ENCODE measurements at places on chromosomes 2 and 18. TPM values are rescaled to one million over a fixed set of nuclear protein-coding genes. Genes with fewer than 3 reads are reported as not detected.

DNA sequence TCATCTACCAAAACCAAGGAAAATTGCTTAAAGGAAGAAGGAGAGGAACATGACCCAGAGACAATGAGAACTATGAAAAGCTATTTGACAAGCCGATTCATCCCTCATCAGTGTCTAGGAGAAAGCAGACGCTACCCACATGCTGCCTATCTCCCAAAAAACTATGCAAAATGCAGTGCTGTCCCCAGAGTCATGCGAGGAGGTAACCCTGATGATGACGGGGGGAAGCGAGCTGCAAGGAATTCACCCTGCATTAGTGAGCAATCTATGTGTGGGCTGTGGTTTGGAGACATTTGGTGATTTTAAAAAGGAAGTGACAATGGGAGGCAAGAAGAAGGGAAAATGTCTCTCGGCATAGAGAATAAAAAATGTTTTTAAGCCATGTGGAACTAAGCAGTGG, 472.7 kb downstream of the CMPK2 start:
- DNase-seq: no peak

- DNase-seq: no peak
Observed at GRCh38 chr18:43992741-43993140, 687.9 kb upstream of the SETBP1 start.

DNA sequence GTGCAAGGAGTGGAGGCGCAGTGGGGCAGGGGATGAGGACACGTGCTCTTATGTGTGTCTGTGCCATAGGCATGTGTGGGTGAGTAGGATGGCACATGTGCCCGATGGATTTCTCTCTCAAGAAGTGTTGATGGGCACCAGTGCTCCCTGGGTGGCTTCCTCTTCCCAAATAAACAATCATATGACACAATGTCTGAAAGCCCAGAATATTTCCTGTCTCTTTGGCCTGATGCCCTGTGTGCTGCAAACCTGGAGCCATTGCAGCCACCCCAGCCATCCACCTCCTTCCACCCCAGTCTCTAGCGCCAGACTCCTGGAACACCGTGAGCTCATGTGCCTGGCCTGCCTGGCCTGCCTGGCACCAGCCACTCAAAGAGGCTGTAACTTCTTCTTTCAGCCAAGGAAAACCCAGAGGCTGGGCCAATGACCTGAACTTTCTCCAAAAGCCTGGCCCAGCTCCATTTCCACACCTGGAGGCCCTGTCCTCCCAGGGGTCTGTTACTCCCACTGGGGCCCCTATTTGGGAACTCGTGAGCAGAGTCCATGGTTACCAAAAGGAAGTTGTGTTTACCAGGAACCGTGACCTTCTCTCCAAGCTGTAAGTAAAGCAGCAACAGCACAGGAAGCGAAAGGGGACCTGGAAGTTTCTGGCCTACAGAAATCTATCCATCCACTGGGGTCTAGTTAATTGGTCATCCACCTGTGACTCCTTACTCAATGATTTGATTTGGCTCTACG, 9.5 kb upstream of the ZBTB7C start:
- DNase-seq: peak; percentile 79

DNA sequence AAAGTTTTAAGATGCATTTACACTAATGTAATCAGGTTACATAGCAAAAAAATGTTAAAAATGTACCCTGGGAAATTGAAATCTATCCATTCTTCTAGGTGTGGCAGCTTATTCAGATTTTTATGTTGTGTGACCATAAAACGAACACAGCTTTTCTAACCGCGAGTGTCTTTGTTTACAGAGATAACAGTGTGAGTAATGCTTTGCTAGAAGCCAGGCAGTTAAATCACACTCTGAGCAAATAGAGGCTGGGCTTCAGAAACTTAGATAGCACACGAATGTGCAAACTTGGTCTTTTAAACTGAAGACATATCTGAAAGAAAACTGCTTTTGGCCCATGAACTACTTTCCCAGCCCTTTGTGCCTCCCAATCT, 116.1 kb downstream of the SPTBN1 start:
- DNase-seq: no peak

The REG1B gene
- total RNA-seq: 3.8 TPM

The MAP3K19 gene
- total RNA-seq: not detected

GRCh38 chr2:133063775-133064174, 393.8 kb upstream of the LYPD1 start:
- no peak for DNase-seq

DNA sequence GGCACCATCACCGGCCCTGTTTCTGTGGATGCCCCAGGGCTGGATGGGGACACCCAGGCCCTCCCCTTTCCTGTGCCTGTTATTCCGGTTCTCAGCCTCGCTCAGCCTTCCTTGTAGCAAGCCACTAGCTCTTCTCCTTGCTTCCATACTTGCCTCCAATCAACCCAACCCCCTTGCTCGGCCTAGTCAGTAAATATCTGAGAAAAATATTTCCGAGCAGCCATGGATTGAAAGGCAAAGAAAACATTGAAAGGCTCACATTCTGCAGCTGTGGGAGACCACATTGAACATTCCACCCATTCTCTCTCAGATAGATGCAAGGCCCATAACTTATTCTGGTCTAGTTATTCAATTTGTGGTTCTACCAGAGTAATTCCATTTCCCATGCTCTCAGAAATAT, 114.9 kb downstream of the SPP2 start:
- no peak for DNase-seq

GRCh38 chr2:144470334-144470733, 49.6 kb downstream of the ZEB2 start:
- no peak for DNase-seq

DNA sequence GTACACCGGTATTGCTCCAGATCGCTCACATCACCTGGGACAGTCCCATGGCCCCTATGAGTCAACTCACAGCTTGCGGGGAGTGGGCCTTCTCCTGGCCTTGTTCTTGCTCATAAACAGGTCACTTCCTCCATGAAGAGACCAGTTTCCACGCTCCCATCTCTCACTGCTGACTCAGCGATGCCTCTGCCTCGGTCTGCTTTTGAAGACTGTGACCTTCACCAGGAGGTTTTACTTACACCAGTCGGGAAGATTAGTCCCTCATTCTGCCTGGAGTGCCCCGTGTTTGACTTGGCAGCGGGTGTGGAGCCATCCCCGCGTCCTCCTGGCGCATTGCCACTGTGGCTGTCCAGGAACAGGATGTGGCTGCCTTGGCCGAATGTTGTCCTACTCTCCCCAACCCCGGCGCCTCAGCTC, 159.8 kb downstream of the RHBDD1 start:
- DNase-seq: peak; percentile 54

DNA sequence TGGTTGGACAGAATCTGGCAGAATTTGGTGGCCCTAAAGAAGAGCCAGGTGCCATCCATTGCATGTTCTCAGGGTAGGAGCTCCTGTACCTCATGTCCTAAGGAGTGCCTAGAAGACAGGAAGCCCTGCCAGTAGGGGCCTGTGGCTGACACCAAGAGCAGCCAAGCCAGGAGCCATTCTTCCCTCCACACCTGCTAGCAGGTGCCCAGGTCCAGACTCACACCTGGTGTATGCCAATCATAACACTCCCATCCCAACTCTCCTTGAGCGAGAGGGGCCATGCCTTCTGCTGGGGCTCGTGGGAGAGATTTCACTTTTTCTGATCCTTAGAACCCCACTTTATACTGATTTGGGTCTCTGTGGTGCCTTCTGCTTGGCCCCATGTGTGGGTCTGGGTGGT, 26.5 kb upstream of the TMEM37 start:
- DNase-seq: no peak

DNA sequence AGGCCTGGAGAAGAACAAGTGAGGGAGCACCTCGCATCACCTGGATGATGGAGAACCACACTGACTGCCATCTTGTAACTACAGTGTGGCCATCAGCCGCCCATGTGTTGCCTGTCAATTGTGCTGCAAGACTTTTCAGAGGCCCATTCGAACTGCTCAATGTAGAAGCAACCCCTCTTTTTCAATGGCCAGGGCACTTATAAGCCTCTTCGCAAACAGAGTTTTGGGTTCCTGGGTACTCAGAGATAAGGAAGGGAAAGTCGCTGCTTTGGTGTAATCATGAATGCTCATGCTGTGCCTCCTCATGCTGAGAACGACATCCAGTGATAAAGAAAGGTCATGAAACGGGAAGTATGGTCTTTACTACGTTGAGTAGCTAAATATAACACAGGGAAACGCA, 143.9 kb upstream of the SLC39A10 start:
- no peak for DNase-seq

The PMS1 gene
- total RNA-seq: 17.4 TPM

GRCh38 chr2:30192314-30192713, 39.0 kb upstream of the LBH start:
- no peak for DNase-seq

- no peak for DNase-seq
Observed at GRCh38 chr2:157727693-157728092, 99.0 kb upstream of the ACVR1C start.

The LYPD6 gene
- total RNA-seq: 0.23 TPM

DNA sequence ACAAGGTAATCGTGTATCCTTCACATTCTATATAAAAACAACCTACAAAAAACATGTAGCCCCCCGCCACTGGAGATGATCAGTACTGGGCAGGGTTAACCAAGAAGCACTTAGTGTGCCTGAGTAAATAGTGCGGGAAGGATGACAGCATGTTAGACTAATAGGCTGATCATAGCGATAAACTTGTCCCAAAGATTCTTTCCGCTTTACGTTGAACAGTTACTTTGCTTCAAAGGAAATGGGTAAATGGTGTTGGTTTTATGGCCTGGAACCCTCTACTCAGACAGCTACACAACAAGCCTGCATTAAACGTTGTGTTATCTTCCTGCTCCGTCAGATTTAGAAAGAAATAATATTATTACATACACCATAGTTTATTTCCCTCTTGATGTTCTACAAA, 67.7 kb downstream of the CTAGE1 start:
- DNase-seq: no peak

- no peak for DNase-seq
Observed at GRCh38 chr2:121479882-121480522, 50.7 kb upstream of the RNU4ATAC start.

The MFSD2B gene
- 0.33 TPM for total RNA-seq

GRCh38 chr2:181438261-181438660, 18.9 kb upstream of the ITGA4 start:
- no peak for DNase-seq

- no peak for DNase-seq
Observed at GRCh38 chr2:106956879-106957278, 70.9 kb upstream of the ST6GAL2 start.

- no peak for DNase-seq
Observed at GRCh38 chr2:217553679-217554078, 449.1 kb downstream of the TNS1 start.

- no peak for DNase-seq
Observed at GRCh38 chr2:172777431-172777830, 41.8 kb downstream of the RAPGEF4 start.

- DNase-seq: peak; percentile 78
Observed at GRCh38 chr2:109384308-109385271, 229.2 kb downstream of the SEPTIN10 start.

The POTEE gene
- total RNA-seq: 0.33 TPM

The SULT1C2 gene
- total RNA-seq: 1.7 TPM

DNA sequence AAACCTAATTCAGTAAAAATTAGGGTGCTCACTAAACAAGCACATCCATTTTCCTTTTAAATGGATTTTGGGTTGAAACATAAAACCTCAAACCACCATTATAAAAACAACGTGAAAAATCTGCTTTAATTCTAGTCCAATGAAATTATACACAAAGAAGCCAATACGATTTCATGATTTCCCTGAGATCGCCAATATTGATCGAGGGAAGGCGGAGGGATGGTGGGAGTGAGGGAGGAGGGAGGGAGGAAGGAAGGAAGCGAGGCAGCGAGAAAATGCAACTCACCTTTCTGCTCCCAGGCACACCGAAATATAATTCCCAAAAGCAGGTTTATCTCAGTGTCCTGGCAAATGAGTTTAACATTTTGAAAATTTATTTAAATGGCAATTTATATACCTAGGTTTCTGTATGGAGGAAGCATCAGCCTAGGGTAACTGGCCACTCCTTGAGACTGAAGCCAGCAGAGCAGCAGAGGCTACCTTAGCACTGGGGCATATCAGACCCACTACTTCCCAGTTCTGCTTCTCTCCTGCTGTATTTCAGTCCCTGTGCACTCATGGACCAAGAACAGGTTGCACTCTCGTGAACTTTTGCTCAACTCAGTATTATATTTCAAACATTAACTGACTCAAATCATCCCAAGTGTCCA, 2.3 kb upstream of the ONECUT2 start:
- no peak for DNase-seq

The CRYBA2 gene
- not detected for total RNA-seq

DNA sequence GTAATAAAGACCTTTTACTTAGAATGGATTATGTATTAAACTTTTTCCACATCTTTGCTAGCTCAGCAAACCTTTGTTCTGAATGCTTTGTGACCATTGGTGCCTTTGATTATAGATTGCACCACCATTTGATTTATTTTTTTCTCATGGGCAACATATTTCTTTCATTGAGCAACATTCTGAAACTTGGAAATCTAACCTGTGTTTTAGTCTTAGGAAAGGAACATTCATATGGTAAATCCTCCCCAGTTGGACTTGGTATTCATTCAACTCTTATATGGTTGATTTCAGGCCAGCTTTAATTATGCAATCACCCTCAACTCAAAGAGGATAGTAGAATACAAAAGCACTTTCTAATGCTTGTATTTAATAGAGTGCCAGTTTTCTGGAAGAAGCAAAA, 1077.9 kb upstream of the ZEB2 start:
- DNase-seq: no peak

The AGBL5 gene
- total RNA-seq: 15.0 TPM

The AMER3 gene
- not detected for total RNA-seq

- DNase-seq: no peak
Observed at GRCh38 chr2:222127660-222128059, 171.1 kb downstream of the PAX3 start.

DNA sequence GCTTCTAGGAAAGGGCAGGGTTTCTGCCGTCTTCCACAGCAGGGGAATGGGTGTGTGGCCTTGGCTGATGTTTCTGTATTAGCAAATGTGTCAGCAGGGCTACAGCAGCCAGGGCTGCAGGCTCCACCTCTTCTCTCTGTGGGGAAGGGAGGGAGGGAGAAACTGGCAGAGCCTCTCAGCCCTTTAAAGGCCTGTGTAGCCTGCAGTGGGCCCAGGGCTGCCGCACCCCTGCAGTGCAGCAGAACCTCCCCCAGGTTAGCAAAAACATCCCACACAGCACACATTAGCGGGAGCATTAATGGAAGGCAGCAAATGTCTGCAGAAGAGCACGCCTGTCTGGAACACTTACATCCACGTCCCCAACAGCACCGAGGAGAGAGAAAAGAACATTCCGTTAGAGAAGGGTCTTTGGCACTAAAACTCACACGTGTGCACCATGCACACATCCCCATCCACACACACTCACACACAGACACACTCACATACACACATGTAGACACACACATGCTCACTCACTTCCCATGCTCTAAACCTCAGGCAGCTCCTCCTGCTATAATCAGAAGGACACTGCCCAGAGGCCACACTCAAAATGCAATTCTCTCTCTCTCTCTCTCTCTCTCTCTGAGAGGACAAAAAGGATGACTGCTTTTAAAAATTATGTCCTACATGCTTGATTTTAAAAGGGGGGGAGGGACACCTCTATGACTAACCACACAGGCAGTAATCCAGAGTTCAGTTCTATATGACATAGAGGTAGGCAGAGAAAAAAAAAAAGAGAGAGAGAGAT, 24.1 kb downstream of the MRPL35 start:
- DNase-seq: peak; percentile 87

- no peak for DNase-seq
Observed at GRCh38 chr2:53315149-53315548, 452.5 kb upstream of the CHAC2 start.

The SKOR2 gene
- not detected for total RNA-seq

- no peak for DNase-seq
Observed at GRCh38 chr2:80255918-80256781, 48.4 kb downstream of the LRRTM1 start.

The NEU2 gene
- total RNA-seq: not detected

The CTNNA2 gene
- not detected for total RNA-seq

GRCh38 chr2:43032213-43033015, 194.0 kb downstream of the ZFP36L2 start:
- DNase-seq: no peak
